Activated T-cell treated with anti-CD3 and anti-CD28 coated beads for 48 hours (primary cell): ENCODE measurements at places on chromosomes 5 and 9.

DNA sequence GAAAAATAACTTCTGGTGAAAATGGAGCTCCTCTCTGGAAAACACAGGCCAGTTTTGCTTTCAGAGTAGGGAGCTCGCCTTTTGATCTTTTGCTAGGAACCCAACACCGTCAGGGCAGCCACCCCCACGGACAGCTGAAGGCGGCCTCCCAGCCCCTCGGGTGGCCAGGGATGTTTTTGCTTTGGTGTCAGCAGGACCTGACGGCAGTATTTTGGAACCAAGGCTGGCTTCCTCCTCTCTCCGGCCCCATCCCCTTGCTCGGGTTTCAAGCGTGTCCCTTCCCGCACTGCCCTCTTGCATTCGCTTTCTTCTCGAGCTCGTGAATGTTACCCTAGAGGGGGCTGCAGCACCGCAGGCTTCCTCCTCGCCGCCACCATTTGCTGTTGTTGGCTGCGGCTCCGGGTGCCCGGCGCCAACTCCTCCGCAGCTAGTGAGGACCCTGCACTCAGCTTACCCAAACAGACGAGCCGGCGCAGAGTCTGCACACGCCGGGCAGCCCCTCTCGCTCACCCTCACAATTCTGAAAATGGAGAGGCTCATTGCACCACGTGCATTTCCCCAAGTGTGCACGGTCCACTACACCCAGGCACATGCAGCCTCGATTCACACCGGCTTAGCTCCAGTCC lies 35.5 kb upstream of the ADAMTSL1 start:
- DNase-seq = no peak

- DNase-seq = no peak
Observed at GRCh38 chr9:128497824-128498610, 6.5 kb upstream of the GLE1 start.

GRCh38 chr5:174118823-174119467 lies 73.4 kb downstream of the NSG2 start:
- DNase-seq = no peak

GRCh38 chr5:117943541-117943940 lies 1044.8 kb downstream of the DTWD2 start:
- no peak for DNase-seq

GRCh38 chr5:175659546-175660253 lies 1.8 kb downstream of the HRH2 start:
- no peak for DNase-seq

DNA sequence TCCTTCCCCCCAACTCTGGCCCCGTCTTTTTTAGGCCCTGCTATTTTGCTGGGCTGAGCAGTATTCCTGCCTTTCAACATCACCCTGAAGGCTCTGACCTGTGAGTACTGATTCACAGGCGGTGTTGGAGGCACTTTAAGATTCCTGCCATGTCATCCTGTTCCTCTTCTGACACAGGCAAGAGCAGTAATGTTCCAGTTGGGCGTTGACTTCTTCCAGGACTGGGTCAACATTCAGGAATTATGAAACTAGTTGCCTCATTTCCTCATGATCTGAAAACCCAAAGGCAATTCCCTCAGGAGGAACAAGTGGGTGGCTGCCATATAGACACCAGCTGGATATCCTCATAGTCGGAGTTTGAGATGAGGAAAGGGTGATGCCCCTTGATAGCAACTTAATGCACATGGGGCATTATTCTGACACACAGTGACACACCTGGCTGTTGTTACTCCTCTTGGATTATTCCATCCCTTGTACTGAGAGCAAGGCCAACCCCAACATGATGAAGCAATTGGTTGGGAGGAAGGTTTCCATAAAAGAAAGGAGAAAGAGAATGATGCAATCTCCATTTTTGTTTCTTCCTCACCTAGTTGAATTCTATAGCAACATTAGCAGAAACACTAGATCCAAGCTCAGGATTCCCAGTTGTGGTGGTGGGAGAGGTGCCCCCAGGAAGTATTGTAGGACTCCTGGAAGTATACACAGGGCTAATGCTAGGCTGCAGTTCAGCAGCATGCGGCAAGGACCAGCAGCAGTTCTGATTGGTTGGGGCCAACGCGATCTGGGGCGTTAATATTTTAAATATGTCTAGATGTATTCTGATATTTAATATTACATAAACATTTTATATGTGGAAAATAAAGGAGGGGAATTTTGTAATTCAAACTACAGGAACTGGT lies 19.6 kb upstream of the GLRX start:
- DNase-seq = no peak

- DNase-seq = no peak
Observed at GRCh38 chr5:167011196-167011595, 1280.2 kb upstream of the WWC1 start.

DNA sequence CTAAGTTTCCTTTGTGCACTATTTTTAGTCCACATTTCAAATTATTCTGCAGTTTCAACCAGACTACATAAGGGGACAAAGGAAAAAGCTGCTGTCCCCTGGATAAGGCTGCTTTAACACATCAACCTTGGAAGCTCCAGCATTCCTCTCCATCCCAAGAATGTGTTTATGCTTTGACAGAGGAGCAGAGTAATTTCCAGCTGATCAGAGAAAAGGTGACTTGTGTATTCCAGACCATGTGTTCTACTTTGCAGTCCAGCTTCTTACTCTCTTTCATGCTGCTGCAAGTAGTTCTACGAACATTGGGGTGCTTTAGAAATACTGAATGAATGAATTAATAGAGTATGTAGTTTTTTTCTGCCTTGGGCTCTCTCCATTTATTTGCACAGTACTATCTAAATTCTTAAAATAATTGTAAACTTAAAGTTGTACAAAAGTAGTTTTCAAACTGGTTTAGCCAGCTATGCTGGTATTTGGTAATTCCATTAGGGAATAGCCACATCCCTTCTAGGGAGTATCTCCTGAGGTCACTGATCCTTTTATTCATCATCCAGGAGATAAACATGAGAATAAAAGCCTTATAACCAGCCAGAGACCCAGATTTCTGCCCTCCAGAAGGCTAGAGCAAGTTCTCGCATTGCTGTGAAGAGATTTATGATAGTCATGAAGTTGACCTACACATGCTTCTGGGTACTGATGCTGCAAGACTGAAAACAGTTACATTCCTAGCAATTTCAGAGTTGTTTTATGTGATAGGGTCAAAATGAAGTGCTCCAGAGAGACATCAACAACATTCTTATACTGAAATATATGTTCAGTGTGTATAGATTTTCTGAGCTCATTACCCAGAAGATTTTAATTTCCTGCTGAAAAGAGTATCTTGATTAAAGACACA lies 215.2 kb downstream of the COMMD10 start:
- DNase-seq = no peak

GRCh38 chr9:27771803-27772545 lies 198.7 kb upstream of the C9orf72 start:
- no peak for DNase-seq

- no peak for DNase-seq
Observed at GRCh38 chr5:124303366-124303765, 443.1 kb downstream of the ZNF608 start.

DNA sequence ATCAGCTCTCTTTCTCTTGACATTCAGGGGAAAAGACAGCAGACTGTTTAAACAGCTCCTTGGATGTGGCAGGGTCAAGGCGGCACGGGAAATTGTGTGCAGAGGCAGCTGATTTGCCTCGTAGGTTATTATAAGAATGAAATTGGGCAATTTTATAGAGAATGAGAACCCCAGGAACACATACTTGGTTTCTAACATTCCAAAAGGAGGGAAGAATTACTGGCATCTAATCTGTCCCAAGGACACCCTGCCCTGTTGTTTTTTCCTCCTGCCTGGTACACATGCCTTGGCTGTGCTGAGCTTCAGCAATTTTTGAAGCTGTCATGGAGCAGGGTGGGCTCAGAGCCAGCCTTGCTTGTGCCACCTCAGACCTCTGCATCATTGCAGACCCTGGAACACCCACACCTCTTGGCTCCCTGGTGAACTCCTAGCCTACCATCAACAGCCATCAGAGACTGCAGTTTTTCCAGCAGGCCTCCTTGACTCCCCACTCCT lies 143.6 kb downstream of the BOD1 start:
- no peak for DNase-seq

DNA sequence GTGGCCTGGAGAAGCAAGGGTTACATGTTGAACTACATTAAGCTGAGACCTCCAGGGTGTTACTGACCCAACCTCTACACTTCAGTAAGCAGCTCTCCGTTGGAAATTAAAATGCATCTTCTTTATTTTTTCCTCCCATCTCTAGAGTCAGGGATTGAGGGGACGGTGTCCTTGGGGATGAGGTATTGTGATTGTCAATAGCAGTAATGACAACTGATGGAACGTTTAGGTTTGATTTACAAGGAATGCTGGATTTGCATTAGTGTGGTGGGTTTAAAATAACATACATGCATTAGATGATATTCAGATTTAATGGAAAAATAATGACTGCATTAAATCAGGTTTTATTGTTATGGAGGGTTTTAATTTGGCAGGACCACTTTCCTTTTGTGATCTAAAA lies 82.9 kb upstream of the NTRK2 start:
- DNase-seq = no peak

GRCh38 chr5:62488531-62488930 lies 76.0 kb downstream of the IPO11 start:
- no peak for DNase-seq

DNA sequence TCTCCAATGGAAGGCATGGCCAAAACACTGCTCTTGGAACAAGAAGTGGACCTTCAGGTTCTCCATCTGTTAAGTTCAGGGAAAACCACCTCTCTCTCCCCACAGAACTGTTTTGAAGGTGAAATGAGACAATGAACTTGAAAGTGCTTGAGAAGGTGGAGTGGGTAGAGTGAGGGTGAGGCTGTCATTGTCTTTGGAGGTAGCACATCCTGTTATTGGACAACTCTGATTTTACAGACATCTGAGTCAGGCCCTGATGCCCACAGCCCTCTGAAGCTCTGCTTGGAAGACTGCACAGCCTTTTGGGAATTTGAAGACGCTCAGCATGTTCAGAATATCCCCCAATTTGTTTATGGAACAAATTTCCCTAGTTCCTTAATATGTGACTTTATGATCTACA lies 27.6 kb upstream of the TEX48 start:
- DNase-seq = no peak

DNA sequence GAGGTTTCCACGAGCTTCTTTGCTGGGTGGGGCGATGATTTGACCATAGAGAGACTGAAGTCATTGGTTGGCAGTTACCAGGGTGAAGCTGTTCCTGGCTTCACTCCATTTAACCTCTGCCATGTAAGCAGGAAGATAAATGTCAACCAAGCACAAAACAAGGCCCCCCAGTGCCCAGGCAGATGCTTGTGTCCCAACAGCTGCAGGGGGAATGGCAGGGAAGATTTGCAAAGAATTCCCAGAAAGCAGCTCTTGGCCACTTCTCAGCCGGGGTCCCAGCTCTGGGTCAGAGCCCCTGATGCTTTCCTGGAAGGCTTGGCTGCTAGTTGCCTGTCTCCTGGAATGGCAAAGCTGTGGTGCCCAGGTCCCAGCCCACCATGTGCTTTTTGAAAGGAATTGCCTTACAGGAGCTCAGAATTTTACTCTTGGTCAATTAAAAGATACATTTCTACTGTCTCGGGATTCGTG lies 383.4 kb downstream of the ENC1 start:
- no peak for DNase-seq

DNA sequence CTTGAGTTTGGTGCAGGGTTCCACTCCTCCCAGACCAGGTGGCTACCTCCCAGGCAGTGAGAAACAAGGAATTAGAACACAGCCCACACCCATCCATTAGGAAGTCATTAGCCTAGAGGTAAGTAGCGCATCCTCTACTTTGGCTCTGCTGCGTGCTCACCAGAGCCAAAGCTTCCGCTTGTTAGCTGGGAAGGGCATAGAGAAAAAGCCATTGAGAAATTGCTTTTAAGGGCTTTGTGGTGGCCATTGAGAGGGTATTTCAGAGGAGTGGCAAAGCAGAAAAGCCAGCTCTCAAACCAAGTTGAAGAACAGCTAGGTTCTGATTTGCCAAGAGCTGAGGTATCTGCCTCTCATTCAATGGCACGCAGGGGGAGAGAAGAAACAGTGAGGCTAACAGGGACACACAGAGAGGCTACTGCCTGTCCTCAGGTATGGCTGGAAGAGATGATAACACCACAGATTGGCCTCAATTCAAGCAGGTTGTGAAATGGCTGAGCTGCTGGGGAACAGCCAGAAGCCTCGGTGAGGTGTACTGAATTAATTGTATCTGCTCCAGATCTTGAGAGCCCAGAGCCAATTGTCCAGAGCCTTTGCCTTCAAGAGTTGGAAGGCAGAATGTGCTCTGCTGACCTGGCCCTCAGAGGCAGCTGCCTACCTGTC lies 119.4 kb downstream of the NTRK2 start:
- DNase-seq = no peak

DNA sequence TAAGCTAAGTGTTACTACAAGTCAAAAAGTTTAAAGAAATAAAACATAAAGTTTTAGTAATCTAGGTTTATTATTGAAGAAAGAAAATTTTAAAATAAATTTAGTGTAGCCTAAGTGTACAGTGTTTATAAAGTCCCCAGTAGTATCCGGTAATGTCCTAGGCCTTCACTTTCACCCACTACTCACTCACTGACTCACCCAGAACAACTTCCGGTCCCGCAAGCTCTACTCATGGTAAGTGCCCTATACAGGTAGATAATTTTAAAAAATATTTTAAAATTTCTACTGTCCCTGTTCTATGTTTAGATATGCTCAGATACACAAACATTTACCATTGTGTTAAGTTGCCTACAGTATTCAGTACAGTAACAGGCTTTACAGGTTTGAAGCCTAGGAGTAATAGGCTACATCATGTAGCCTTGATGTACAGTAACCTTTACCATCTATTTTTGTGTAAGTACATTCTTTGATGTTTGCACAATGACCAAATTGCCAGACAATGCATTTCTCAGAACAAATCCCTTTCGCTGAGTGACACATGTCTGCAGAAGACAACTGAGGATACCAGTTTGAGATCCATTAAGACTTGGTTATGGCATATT lies 253.6 kb downstream of the TRIM32 start:
- no peak for DNase-seq

GRCh38 chr9:38141746-38142591 lies 72.9 kb upstream of the SHB start:
- no peak for DNase-seq

DNA sequence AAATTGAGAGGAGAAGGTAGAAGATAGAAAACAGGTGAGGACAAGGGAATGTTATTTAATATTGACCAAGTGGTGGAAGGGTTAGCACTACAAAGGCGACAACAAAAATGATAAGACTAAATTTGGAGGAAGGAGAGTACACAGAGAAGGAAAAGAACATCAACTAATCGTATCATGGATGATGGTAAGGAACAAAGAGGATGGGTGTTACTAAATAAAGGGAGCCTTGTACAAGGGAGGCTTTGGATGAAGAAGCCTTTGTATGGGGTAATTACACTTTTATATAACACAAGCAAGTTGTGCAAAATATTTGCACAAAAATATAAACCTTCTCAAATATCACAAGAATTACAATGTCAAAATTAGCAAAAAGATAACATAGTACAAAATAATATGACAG lies 125.7 kb downstream of the ZNF608 start:
- DNase-seq = no peak

DNA sequence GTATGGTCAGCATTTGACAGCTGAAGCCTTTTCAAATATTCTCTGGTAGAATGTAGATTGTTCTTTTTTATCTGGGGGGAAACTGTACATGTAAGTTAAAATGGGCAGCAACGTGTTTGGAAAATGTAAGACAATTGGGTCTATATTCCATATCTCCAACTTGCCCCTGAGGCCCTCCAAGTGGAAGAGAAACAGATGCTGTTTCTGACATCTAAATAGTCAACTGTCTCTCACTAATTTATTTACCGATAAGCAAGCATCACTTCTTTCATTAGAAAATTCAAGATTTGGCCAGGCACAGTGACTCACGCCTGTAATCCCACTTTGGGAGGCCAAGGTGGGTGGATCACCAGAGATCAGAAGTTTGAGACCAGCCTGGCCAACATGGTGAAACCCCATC lies 120.2 kb upstream of the TBCA start:
- DNase-seq = no peak
